Ascending aorta (tissue), 2 donors: ENCODE measurements at places on chromosomes 2 and 18.

GRCh38 chr2:37688771-37689468 lies 17.5 kb upstream of the CDC42EP3 start:
- no peak for DNase-seq

DNA sequence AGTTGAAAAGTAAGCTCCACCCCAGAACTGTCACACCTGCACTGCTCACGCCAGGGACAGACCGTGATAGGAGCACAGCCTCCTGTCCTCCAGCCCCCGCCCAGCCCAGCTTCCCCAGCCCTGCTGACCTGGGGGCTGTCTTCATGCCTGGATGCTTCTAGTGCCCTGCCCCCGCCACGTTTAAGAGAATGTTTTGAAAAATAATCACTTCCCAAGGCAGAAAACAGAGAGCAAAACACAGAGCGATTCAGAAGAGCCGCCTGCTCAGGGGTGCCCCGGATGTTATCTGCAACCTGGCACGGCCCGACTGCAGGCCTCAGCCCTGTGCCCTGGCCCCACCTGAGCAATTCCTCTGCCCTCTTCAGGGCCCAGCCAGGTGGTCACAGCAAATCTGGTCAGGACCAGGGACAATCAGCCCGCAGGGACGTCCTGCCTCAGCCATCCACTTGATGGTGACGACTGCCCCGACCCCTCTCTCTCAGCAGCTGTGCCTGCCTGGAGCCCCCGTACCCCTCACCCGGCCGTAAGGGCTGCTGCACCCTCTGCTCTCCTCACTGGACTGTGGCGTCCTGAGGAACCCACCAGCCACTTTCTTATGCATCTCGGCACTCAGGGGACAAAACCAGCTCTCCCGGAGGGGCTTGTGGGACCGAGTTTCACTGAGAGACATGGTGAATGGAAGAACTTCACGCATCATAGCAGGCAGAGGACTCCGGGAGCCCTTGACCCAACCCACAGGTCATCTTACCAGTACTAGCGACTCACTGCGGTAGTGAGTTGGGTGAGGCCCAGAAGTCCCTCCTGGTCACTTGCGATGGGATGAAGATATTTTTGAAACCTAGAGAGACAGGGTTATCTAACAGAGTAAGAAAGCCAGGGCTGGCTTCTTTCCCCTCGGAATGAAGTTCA lies 30.2 kb downstream of the ADI1 start:
- peak; percentile 59 for DNase-seq

GRCh38 chr2:105739426-105739825 lies 5.3 kb upstream of the NCK2 start:
- DNase-seq, result no peak

- DNase-seq, result no peak
Measured at GRCh38 chr2:191811807-191812602, 34.9 kb downstream of the CAVIN2 start.

DNA sequence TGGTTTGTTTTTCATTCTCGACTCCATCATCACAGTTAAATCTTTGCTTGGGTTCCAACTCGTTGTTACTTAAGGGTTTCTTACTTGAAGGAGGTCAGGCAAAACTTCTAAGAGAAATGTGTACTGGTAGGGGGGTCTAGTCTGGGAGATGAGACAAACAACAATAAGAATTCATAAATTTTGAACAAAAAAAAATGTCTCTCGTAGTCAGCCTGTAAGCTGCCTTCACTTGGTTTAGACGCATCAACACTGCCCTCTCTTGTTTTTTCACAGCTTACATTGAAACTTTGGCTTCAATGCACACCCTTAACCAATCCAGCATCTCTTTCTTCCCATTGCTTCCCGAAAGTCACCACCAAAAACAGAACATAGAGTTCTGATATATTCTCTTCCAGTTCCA lies 576.4 kb upstream of the PIK3C3 start:
- DNase-seq, result no peak

- peak; percentile 95 for DNase-seq
Measured at GRCh38 chr2:120914839-120915521, 179.3 kb downstream of the GLI2 start.

DNA sequence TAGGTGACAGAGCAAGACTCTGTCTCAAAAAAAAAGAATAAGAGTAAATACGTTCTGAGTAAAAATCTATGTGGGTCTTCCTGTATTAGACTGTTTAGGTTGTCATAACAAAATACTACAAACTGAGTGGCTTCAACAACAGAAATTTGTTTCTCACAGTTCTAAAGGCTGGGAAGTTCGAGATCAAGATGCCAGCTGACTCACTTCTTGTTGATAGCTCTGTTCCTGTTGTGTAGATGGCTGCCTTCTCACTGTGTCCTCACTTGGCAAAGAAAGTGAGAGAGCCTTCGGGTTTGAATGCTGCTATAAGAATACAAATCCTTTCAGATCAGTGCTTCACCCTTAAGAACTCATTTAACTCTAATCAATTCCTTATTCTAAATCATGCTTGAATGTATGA lies 430.0 kb upstream of the VWC2L start:
- DNase-seq, result no peak

DNA sequence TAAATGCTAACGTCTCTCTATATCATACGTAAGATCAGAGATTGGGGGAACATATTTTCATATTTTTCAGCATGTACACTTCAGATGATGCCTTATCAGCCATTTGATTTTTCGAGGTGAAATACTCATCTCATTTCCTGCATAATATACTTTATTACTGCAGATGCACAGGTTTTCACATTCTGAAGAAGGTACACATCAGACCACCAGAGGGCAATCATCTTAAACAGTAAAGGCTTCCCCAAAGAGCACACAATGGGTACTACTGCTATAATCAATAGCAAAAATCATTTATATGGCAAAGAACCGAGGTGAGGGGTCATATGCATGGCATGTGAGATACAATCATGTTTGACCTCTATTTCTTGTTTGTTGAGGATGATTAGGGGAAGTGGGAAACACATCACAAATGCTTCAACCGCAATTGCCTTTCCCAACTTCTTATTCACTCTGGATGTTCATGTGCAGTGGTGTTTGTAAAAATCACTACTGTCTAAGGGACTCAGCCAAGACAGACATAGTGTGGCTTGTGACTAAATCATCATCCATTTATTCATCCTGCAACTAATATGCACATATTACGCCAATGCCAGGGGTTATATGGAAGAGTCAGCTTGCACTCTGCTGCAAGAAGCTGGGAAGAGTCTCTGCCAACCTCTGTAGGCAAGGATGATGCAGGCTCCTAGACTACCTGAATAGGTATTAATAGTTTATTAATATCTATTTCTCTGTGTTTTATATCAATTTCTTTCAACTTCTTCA lies 118.7 kb downstream of the EPB41L3 start:
- DNase-seq, result no peak

GRCh38 chr2:28047681-28048080 lies 157.2 kb downstream of the BABAM2 start:
- no peak for DNase-seq

GRCh38 chr2:88656690-88657089 lies 29.4 kb upstream of the EIF2AK3 start:
- DNase-seq, result no peak

DNA sequence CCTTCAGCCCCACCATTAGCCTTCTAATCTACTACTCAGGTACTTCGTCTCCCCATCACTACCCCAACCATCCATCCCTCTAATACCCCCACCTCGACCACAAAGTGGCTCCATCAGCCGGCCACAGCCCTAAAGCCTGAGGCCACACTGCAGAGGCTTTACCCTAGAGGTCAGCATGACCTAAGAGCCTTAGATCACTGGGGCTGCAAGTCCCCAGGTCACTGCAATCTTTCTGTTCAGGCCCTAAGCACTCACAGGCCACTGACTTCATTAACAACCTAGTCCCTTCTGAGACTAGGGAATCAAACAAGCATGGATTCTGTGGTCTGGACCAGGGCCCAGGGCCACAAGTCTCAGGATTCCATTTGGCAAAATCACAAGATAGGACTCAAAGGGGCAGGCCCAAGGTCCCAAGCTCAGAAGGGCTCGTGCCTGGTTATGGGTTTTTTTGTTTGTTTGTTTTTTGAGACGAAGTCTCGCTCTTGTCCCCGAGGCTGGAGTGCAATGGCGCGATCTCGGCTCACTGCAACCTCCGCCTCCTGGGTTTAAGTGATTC lies 37.0 kb upstream of the PKDCC start:
- DNase-seq, result no peak

- no peak for DNase-seq
Measured at GRCh38 chr2:239343946-239344856, 56.6 kb downstream of the HDAC4 start.

GRCh38 chr2:219045937-219046550 lies 4.7 kb upstream of the CFAP65 start:
- no peak for DNase-seq
